EH (cell line): ENCODE measurements at places on chromosomes 5 and 9.

DNA sequence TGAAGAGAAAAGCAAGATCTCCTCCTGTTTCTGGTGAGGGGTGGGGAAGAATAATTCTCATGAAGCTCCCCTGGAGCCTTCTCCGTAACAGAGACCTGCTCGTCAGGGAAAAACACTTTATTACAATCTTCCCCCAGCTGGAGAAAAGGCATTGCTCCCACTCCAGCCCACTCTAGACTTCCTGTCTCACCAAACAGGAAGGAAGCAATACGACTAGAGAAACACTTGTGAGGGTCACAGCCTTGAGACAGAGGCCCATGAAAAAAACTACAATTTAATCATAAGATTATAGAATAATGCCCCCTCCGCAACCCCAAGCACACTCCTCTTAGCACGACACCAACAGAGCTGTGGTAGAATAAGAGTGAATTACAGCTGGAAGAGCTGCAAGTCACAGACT, 197.2 kb upstream of the S1PR3 start:
- DNase-seq: no peak

DNA sequence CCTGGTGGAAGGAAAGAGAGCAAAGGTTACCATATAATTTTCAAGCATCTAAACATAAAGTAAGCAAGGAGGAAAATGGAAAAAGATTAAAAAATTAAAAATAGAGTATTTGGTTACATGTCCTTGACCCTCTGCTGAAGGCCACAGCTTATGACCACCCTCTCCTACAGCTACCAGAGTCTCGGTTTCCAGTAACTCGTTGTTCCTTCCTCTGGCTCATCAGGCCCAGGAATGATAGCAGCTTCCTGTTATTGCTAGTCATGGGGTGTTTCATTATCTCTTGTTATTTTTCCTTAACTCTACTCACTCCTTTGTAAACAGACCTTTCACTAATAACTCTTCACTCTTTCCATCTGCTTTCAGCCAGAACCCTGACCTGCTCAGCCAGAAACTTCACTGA, 102.2 kb downstream of the YTHDC2 start:
- peak; percentile 33 for DNase-seq

DNA sequence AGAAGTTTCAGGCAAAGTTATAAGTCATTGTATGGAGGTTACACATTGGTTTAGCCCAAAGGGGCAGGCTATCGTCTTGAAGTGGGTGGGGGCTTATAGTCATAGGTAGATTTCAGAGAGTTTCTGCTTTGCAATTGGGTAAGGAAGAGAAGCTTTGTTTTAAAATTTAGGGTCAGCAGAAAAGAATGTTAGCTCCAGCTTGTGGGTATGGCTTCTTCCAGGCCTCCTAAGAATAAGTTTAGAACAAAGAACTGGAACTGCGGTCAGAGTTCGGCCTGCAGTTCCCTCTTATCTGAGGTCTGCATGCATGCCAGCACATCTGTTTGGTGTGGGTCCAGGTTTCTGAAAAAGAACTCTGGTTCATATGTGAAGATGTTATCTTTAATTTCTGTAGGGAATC, 96.1 kb downstream of the CYFIP2 start:
- no peak for DNase-seq

GRCh38 chr9:72888943-72889342, 63.9 kb downstream of the ALDH1A1 start:
- DNase-seq: no peak

- peak; percentile 48 for DNase-seq
Observed at GRCh38 chr5:2750758-2751464, 566 bp downstream of the IRX2 start.

DNA sequence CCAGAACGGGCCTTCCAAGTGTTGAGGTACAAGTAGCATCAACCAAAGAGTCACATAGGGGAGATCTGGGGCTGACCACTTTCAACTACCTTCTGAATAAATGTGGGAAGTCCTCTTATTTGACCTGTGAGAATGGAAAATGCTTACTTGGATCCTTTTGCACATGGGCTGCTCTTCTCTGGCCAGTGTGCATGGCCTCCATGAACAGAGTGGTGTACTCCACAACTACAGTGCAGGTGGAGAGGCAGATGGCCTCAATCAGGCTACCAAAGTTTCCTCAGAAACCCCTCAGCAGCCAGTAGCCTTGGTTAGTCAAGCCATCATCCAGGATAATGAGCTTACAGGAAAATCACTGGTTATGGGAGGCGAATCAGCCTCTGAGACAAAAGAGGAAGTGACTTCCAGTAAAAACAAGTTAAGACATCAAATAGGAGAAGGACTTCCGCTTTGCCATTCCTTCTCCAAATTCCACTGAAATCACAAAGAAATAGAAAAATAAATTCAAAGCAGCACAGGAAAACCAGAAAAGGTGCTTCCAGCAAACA, 18.3 kb upstream of the FCHO2 start:
- DNase-seq: no peak

DNA sequence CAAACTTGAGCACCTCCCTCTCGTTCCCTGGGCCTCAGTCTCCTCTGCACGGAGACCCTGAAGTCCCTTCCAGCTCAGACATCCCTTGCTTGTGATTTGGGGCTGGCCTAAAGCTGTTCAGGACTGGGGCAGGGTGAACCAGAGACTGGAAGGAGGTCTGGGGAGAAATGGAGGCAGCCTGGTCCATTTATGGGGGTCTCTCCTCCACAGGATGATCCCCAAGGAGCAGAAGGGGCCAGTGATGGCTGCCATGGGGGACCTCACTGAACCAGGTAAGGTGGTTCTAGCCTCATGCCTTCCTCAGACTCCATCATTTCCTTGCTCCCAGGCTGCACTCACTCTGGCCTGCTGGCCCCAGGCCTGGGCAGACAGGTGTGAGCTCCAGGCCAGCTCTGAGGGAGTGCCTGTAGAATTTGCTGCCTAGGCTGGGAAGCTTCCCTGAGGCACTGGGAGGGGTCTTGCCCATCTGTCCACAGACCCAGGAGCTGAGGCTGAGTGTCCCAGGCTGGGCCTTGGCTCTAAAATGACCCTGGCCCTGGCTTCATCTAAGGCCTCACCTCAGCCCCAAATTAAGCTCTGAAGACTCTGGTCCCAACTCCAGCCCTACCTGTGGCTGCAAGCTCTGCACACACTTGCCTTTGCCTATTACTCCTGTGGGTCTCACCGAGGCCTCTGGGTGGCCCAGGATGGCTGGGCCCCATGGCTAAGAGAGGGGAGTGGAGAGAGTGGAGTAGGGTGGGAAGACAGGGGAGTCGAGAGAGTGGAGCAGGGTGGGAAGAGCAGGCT, 1.9 kb downstream of the MYOZ3 start:
- no peak for DNase-seq

GRCh38 chr9:68797116-68797515, 92.1 kb downstream of the PIP5K1B start:
- no peak for DNase-seq

DNA sequence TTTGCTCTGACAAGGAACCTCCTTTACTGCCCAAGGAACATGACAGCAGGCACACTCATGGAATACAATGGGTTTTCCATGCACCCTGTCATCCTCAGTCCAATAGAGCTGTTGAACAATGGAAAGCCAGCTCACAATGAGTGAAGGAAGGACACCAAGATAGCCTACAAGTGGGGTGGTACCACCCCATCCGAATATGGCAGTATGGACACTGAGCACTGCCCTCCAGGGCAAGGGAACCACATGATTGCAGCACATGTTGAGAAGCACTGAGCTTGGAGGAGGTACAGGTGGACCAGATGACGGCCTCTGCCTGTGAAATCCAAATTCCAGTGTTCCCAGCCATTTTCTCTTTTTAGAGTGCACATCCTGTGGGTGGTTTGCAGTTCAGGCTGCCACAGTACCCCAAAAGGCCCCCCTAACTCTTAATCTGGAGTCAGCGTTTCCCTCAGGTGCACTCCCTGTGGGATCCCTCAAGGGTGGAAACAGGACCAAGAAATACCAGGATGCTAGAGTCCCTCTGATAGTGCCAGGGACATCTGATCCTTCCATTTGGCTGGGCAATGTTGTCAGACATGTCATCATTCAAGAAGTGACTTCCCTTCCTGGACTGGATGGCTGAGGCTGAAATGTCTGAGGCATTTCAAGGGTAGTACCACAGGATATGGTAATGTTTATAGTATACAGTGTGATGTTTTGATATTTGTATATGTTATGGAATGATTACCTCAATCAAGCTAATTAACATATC, 48.9 kb downstream of the SMC2 start:
- no peak for DNase-seq

DNA sequence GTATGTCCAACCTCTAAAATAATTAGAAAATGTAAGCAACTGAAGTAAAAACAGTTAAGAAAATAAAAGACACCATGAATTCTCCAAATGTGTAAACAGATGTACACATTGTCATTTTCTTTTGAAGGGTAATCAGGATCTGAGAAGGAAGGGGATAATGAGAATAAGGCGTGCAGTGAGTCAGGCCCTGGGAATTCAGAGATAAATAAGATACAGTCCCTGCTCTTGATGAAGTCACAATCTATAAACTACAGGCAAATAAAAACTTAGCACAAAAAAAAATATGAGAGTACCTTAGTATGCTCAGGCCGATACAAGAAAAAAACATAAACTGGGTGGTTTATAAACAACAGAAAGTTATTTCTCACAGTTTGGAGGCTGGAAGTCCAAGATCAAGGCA, 315.3 kb downstream of the DNAH5 start:
- DNase-seq: peak; percentile 51

- no peak for DNase-seq
Observed at GRCh38 chr5:29897916-29898315, 1295.6 kb upstream of the CDH6 start.
